Activated effector memory CD4-positive, alpha-beta T cell treated with anti-CD3 and anti-CD28 coated beads, Interleukin-2, amount 50 U/mL, for 16 hours (primary cell): ENCODE measurements at places on chromosomes 2 and 18.

DNA sequence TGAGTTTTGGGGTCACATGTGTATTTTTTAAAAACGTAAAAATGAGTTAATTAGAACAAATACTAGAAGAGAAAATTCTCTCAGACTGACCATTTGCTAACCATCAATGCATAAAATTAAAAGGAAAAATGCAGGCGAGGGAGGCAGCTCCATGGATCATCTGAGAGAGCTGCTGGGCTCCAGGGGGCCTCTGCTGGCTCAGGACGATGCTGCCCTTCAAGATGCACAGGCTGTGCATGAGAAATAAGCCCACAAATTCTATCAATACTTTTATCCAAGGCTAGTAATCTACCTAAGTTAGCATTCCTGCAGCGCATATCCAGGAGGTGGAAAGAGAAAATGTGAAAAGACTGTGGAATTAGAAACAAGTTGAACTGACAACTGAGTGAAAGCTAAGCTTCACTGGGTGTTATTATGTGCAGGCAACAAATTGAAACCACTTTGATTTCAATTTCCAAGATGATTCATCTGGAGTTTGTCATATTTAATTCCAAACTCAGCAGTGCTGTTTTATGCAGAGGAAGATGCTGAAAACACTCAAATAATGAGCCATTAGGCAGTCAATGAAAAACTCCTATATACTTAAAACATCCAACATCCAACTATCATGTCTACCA lies 261.1 kb downstream of the NBAS start:
- no peak for DNase-seq

DNA sequence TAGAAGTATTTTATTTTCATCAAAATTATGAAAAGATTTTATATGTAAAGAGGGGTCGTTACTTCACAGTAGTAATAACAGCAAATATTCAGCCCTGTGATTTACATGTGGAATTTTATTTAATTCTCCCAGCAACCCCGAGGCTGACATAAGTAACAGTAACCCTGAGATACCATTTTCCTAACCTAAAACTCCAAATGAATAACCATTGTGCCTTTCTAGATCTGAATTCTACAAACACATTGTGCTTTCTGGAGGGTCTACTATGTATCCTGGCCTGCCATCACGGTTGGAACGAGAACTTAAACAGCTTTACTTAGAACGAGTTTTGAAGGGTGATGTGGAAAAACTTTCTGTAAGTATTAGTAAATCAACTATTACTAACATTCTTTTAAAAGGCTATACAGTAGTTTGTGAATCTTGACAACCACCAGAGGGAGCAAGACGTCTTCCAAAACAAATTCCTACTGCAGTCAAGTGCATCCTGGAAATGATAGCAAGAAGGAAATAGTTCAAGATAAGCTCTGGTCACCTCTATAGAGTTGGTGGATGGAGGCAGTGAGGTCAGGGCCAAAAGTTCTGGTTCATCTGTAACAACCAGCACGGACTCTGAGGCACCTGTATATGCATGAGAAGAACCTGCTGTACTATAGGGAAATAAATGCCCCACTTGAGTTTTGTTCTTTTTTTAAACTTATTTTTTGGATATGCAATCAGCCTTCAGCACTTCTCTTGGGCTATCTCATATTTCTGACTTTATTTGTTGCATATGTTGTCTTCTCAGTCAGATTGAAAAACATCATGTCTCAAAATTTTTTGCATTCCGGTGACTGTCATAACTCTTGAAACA lies 37.4 kb downstream of the ACTR2 start:
- no peak for DNase-seq

GRCh38 chr2:25977768-25978167 lies 4.5 kb downstream of the KIF3C start:
- no peak for DNase-seq

GRCh38 chr2:177772529-177772928 lies 300.0 kb downstream of the PDE11A start:
- DNase-seq, result no peak

DNA sequence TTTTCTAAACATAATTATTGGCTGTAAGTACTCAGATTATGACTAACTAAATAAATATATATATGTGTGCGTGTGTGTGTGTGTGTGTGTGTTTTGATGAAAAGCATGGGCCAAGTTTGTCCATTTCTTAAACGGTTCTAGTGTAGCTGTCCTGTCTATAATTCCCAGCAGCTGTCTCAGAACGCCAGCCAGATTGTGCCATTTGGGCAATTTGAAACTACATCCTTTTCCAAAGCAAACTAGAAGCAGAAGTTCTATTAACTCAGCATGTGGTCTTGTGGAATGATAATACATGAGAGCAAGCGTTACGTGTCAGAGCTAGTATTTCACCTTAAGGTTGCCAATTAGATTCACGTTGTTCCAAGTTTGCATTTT lies 1.7 kb downstream of the ARHGAP28 start:
- no peak for DNase-seq

- no peak for DNase-seq
Measured at GRCh38 chr18:78673516-78674321, 305.9 kb upstream of the SALL3 start.

GRCh38 chr2:96526615-96527285 lies 9.8 kb upstream of the ARID5A start:
- DNase-seq, result no peak

DNA sequence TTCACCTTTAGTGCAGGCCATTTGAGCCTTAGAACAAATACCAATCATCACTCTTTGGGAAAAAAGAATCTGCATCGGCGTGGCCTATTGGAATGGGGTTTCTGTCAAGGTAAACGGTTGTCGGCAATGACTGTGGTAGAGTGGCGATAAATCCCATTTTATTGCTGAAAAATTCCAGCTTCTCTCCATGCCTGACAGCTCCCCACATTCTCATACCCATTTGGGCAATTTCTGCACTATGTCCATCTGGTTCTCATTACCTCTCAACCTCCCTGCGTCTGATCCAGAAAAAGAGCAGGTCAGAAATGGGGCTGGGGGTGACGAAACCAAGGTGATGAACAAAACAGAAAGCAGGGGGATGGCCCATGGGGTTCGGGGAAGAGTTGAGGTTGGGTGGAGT lies 254.0 kb downstream of the MEIS1 start:
- DNase-seq, result no peak

- DNase-seq, result peak; percentile 12
Measured at GRCh38 chr2:1613731-1614354, 130.5 kb downstream of the PXDN start.

GRCh38 chr2:3291113-3291512 lies 86.5 kb downstream of the EIPR1 start:
- DNase-seq, result no peak

- no peak for DNase-seq
Measured at GRCh38 chr18:74115046-74115445, 32.6 kb downstream of the FBXO15 start.

DNA sequence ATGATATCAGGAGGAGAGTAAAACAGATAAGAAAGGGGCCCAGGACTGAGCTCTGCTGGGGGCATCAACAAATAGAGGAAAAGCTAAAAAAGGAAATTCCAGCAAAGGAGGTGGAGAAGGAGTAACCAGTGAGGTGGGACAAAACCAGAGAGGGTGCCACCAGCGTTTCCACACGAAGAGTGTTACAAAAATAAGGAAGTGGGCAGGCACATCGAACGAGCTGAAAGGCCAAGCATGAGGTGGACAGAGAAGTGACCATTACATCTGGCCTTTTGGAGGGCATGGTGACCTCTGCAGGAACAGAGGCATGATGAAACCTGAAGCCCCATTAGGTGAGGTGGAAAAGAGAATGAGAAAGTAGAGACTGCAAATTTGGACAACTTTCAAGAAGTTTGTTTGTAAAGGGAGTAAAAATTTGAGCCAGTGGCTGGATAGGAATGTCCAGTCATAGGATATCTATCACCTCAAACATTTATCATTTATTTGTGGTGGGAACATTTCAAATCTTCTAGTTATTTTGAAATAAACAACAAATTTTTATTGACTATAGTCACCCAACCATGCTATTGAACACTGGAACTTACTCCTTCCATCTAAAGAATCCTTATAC lies 18.4 kb upstream of the VIT start:
- no peak for DNase-seq

- DNase-seq, result no peak
Measured at GRCh38 chr18:80246445-80247392, 595 bp downstream of the PARD6G start.

- DNase-seq, result no peak
Measured at GRCh38 chr2:147790580-147790979, 54.2 kb upstream of the ACVR2A start.

- no peak for DNase-seq
Measured at GRCh38 chr18:26362021-26362420, 135.8 kb downstream of the TAF4B start.

DNA sequence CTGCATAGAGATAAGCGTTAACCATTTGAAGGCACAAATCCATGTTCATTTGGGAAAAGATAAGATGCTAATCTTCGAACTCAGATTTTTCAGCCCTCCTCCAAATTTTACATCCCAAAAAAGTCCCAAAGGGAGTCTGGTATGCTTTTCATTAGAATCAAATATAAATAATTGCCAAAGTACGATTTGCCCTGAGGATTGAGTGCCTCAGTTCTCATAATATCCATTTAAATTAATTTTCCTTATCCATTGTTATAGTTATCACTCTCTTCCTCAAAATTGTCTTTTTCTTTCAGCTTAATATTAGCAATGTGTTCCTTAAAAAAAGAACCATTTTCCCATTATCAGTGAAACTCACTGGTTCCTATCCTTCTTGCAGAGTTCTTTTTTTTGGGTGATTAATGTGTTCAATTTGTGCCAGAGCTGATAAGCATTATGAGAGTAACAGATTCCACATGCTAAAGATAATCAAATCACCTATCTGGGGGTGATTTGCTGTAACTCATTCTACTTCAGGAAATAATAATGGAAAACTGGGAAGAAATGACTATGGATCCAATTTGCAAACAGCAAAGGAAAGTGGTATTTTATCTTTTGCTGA lies 686 bp downstream of the HNMT start:
- DNase-seq, result no peak

- DNase-seq, result no peak
Measured at GRCh38 chr2:17667898-17668297, 85.7 kb downstream of the SMC6 start.

DNA sequence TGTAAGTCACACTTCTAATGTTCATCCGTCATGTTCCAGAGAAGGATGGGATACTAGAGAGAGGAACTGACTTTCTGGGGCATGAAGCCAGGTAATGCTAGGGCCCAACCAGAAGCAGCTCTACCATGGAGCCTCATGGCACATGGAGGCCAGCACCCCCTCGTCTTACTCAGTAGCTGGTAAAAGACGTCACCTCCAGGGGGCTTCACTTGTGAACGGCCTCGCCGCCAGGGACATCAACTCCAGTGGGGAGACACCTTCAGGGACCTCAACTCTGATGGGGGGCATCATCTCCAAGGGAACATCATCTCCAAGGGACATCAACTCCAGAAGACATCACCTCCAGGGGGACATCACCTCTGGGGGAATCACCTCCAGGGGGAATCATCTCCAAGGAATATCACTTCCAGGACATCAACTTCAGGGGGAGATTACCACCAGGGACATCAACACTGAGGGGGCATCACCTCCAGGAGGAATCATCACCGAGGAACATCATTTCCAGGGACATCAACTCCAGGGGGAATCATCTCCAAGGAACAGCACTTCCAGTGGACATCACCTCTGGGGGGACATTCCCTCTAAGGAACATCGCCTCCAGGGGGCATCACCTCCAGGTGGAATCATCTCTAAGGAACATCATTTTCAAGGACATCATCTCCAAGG lies 168.4 kb downstream of the NDUFA10 start:
- no peak for DNase-seq

- DNase-seq, result no peak
Measured at GRCh38 chr2:22126106-22126505, 1002.3 kb downstream of the TDRD15 start.

DNA sequence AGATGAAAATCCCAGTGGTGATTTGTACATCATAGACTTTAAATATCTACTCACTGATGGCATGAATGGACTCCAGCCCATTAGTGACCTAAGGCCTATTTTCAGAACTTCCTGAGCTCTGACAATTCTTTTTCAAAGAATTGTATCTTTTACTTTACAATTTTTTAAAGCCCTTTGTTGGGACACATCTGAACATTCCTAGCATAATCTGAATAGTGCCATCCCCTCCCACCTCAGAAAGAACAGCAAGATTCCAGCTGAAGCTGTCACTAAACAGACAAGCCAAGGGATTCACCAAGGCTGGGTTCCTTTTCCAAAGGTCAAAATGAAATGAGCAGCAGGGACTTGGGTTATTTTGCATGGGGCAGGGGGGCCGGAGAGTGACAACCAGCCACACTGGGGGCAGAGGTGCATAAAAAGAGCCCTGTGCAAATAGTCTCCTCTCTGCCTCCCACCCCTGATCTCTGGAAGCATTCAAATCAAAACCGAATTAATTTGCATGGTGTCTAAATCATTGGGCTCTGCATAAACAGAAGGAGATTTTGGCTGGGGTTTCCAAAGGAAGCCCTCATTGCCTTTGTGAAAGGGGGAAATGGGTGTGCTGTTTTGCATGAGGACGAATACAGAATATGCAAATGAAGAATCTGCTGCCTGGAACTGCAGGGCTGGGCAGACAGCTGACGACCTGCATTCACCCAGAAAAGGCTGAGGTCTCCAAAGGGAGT lies 17.2 kb downstream of the EPHA4 start:
- no peak for DNase-seq

DNA sequence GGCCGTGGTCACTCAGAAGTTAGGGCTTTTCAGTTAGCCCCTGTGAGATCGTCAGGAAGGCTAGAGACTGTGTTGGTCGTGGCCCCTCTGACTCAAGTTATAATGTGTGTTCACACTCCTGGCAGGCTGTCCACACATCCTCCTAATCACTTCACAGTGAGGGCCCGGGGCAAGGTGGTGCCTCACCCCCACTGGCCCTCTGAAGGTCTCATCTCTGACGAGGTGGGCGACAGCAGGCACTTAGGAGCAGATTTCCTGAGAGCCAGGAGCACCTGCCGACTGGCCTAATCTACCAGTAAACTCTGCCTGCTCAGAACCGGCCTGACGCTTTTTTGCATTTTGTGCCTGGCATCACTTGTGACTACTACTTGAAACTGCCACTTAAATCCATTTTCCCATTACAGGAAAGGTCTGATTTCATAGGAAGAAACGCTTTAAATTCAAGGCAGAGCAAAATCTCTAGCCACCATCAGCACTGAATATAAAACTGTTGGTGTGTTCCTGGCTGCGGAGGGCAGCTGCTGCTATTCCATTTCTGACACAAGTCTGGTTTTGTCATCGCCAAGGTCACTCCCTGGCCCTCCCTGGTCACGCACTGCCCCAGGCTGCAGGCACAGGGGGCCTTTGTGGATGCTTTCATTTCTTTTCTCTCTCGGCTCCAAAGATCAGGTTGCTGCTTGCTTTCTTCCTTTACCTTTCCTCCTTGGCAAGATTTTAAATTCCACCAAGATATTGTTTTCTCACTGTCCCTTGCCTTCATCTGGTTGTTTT lies 48.0 kb downstream of the RAB12 start:
- no peak for DNase-seq

- no peak for DNase-seq
Measured at GRCh38 chr2:2296400-2296799, 34.7 kb downstream of the MYT1L start.

GRCh38 chr2:165401285-165401852 lies 68.1 kb upstream of the CSRNP3 start:
- DNase-seq, result no peak
